ENCODE measurements at places on chromosomes 6 and 20.

GRCh38 chr6:167493976-167494697, 169.3 kb downstream of the TTLL2 start:
- DNase-seq: no peak

DNA sequence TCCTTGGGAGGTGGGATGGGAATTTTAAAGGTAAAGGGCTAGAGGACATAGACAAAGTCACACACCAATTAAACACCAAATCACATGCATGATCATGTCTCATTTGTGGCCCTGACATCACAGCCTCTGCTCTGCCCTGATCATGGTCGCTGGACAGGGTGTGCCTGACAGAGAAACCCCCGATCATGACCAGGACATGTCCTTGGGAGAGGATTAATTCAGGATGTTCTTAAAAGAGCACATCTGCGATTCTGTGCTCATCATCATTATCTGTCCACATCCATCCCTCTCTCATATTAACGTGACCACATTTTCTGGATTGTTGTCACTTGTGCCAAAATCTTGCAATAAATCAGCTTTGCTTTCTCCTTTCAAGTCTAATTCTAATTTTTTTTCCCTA, 7.7 kb upstream of the PBOV1 start:
- no peak for DNase-seq

DNA sequence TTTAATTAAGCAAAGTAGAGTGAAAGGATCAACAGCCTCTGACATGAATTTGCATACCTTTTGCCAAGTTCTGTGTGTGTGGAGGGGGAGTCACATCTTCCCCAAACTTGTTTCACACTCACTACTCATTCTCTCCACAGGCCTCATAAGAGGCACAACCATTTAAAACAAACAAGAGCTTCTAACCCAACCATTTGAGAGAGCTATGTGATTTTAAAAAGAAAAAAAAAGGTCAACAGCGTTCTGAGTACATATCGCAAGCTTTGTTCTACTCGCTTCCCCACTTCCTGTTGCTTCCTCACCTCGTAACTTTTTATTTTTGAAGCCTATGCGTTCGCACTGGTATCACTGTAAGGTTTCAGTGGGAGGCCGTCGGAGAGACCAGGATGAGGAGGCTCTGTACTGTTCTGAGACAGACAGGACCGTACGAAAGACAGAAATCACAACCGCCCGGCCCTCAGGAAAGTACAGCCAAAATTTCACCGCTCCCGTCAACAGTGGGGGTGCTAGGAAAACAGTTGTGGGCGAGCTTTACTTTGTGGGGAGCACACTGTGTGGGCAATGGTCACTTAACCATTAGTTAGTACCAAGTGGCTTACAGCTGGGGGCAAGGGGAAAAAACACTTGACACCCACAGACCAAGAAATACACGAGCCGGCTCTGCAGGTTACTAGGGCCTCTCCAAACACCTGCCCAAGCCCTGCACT, 61.3 kb downstream of the TRERF1 start:
- DNase-seq: peak; percentile 34

DNA sequence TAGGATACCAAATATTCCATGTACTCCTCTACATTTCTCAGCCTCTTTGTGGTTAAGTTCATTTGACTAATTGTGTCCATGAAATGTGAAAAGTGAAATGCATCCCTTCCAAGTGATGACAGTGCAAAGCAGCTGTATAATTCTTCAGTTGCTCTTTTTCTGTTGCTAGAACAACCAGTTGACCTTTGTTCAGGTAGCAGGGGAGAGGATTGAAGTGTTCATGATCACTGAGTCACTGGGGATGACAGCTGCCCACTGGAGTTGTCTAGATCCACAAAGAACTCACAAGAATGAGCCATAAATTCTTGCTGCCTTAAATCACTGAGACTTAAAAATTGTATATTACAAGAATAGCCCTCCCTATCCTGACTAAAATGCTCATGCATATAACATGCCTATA, 254.6 kb downstream of the EPHA7 start:
- DNase-seq: no peak

- DNase-seq: no peak
Observed at GRCh38 chr6:162976141-162976540, 248.4 kb downstream of the PACRG start.
